Activated CD4-positive, alpha-beta T cell treated with anti-CD3 and anti-CD28 coated beads, Interleukin-2, amount 50 U/mL, for 48 hours (primary cell): ENCODE measurements at places on chromosomes 6 and 20.

- DNase-seq: no peak
Measured at GRCh38 chr20:45918182-45918737, 6.3 kb upstream of the PLTP start.

- DNase-seq: no peak
Measured at GRCh38 chr6:30641048-30641447, 5.9 kb upstream of the C6orf136 start.

DNA sequence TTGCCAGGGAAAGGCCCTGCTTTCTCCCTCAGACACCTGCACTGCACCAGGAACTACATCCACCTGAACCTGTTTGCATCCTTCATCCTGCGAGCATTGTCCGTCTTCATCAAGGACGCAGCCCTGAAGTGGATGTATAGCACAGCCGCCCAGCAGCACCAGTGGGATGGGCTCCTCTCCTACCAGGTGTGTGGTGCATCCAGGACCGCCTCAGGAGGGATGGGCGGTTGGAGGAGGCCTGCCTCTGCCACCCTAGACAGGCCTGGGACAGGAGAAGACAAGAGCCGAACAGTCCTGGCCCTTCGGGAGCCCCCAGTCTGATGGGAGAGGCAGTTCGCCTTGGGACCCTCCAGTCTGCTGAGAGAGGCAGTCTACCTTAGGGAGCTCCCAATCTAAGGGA is 24.2 kb downstream of the GLP1R start:
- DNase-seq: no peak

GRCh38 chr6:29005183-29005885 is at the start of gene ZNF311:
Gene ZNF311 (minus strand): TSS chr6:29005315. CDS start chr6:29003954, 1,361 bp downstream.
- DNase-seq: peak; percentile 49

GRCh38 chr20:45012682-45013302 is 46.5 kb downstream of the STK4 start:
- DNase-seq: no peak

DNA sequence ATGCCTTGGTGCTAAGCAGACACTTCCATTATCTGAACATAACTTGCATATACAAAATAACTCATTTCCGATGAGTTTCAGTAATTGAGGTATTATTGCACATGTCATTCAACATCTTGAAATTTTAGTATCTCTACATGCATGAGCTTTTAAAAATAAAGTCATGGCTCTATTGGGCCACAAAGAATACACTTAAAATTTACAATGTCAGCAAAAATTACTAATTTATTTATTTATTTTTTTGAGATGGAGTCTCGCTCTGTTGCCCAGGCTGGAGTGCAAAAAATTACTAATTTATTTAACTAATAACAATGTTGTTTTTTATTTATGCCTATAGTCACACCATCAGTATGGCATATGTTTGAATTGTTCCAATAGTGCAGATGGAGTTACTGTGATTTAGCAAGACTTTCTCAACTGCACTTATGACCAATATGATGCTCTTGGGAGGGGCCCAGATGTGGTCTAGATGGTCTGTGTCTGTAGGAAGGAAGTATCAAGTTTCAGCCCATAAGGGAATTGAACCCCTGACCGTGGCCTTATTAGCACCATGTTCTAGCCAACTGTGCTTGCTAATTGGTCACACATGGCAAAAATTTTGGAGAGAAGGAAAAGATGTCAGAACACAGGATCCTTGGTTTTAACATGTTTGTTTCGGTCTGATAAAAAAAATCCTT is 370.7 kb upstream of the TSHZ2 start:
- DNase-seq: no peak

- no peak for DNase-seq
Measured at GRCh38 chr20:59748619-59749191, 144.4 kb downstream of the PHACTR3 start.
